ENCODE measurements at places on chromosomes 12 and 14. TPM values are rescaled to one million over a fixed set of nuclear protein-coding genes. Genes with fewer than 3 reads are reported as not detected.

The OTOGL gene
- total RNA-seq, result 0.31 TPM

The PDE3A gene
- total RNA-seq, result 0.97 TPM

The INSM2 gene
- total RNA-seq, result not detected

The C12orf54 gene
- total RNA-seq, result not detected

The PPHLN1 gene
- total RNA-seq, result 50.3 TPM

The AGAP2 gene
- 27.0 TPM for total RNA-seq

The HOXC12 gene
- 1.3 TPM for total RNA-seq

The IL23A gene
- 0.80 TPM for total RNA-seq

The DEGS2 gene
- total RNA-seq, result not detected

The TSPAN19 gene
- 0.59 TPM for total RNA-seq

The LMO3 gene
- total RNA-seq, result not detected

The STAC3 gene
- 3.3 TPM for total RNA-seq

The GYS2 gene
- 0.08 TPM for total RNA-seq

The SERPINA10 gene
- total RNA-seq, result not detected

The CACNB3 gene
- 83.1 TPM for total RNA-seq

The RFLNA gene
- 13.3 TPM for total RNA-seq

The MYO1H gene
- 4.4 TPM for total RNA-seq

The OR4E1 gene
- total RNA-seq, result not detected

The WSCD2 gene
- total RNA-seq, result not detected

The MTA1 gene
- 150 TPM for total RNA-seq

The SERPINA1 gene
- not detected for total RNA-seq

The NEMP1 gene
- 17.6 TPM for total RNA-seq

The PTGER2 gene
- not detected for total RNA-seq

The PRR4 gene
- 3.7 TPM for total RNA-seq

The TMTC3 gene
- 21.4 TPM for total RNA-seq

The SRGAP1 gene
- total RNA-seq, result 49.3 TPM

The DHRS1 gene
- total RNA-seq, result 17.7 TPM

The RNASE3 gene
- not detected for total RNA-seq

The MANSC1 gene
- total RNA-seq, result 21.7 TPM

The PKP2 gene
- total RNA-seq, result 9.0 TPM

The TMEM253 gene
- total RNA-seq, result 0.90 TPM

The DHRS2 gene
- total RNA-seq, result not detected

The CNIH1 gene
- 87.8 TPM for total RNA-seq

The ACSS3 gene
- 18.7 TPM for total RNA-seq

The LHX5 gene
- total RNA-seq, result not detected

The FLVCR2 gene
- total RNA-seq, result 50.6 TPM

The SERPINA5 gene
- total RNA-seq, result 0.26 TPM

The SERPINA9 gene
- total RNA-seq, result not detected

The TAS2R42 gene
- not detected for total RNA-seq

The SLC6A12 gene
- 0.26 TPM for total RNA-seq

The OVCH1 gene
- not detected for total RNA-seq

The NPFF gene
- not detected for total RNA-seq

The NELL2 gene
- 1.7 TPM for total RNA-seq

The PLA2G1B gene
- total RNA-seq, result not detected

The PLBD1 gene
- total RNA-seq, result 21.2 TPM

The CAMKK2 gene
- total RNA-seq, result 44.5 TPM

The ELK3 gene
- 294 TPM for total RNA-seq

The RERG gene
- 2.5 TPM for total RNA-seq

The CLEC2D gene
- 18.9 TPM for total RNA-seq

The CCDC197 gene
- not detected for total RNA-seq

The CLECL1 gene
- total RNA-seq, result not detected
